ENCODE measurements at places on chromosomes 13 and 19.
A peak's percentile ranks its signal among the peaks of the same experiment; 100 is the strongest.

GRCh38 chr13:52348983-52349780, 56.8 kb downstream of the THSD1 start:
- no peak for DNase-seq

- peak; percentile 38 for DNase-seq
Observed at GRCh38 chr19:42531313-42531712, 3.0 kb upstream of the CEACAM1 start.

DNA sequence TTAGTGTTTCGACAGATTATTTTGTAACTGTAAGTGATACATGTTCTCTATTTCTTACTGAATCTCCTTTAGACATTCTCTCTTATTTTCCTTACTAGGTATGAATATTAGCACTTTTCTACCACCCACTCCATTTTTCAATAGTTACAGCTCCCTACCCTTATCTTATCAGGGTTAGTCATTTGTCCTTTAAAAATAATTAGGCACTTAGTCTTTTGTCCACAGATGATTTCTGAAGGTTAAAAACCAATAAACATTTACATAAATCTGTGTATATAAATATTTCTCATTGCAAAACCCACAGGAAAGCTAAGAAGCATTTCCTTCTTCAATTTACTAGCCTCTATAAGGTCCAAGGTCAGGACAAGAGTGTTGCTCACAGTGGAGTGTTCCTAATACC, 624.1 kb upstream of the MIR17HG start:
- DNase-seq, result no peak

DNA sequence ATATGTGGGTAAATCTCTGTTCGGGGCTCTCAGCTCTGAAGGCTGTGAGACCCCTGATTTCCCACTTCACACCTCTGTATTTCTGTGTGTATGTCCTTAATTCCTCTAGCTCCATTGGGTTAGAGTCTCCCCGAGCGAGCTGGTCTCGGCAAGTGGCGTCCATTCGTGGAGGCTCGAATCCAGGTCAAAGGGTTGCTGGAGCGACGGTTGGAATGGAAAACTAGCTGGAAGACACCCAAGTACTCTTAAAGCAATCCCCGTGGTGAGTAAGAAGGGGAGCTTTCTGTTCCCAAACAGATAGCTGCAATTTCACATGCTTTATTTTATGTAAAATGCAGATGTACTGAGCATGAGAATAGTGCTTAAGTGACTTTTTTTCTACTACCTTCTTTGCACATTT, 277.5 kb upstream of the SGCG start:
- DNase-seq, result no peak

- DNase-seq, result no peak
Observed at GRCh38 chr19:6233827-6234511, 45.8 kb downstream of the MLLT1 start.

DNA sequence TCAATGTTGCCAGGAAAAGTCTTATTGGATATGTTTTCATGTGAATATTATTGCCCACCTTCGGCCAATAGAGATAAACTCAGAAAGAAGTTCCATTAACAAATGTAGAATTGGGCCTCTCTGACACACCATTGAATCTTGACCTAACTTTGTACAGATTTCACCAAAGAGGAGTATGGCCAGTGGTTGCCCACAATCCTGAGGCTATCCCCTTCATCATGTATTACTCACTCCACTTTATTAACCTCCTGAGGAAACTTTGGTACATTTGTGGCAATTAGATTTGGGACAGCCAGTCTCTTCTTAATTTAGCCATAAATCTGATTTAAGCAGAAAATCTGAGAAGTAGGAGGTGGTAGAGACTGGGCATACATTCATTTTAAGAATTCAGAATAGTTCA, 53.3 kb upstream of the POSTN start:
- no peak for DNase-seq

DNA sequence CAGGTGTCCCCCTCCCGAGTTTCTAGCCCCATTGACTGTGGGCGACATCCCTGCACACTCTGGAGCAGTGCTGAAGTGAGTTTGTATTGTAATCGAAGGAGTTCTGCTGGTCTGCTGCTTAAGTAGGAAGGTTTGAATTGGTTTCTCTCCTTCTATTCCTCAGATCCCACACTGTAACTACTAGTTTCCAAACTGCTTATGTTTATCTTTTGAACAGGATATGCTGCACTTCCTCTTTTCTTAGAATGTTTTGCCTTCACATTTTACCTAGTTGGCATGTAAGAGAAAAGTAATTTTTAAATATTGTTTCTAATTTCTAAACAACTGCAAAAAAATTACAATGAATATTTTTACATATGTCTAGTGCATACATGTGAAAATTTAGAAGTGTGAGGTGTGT, 511.8 kb downstream of the KLF12 start:
- DNase-seq, result no peak

GRCh38 chr13:65410791-65411190, 1819.3 kb downstream of the PCDH9 start:
- no peak for DNase-seq

DNA sequence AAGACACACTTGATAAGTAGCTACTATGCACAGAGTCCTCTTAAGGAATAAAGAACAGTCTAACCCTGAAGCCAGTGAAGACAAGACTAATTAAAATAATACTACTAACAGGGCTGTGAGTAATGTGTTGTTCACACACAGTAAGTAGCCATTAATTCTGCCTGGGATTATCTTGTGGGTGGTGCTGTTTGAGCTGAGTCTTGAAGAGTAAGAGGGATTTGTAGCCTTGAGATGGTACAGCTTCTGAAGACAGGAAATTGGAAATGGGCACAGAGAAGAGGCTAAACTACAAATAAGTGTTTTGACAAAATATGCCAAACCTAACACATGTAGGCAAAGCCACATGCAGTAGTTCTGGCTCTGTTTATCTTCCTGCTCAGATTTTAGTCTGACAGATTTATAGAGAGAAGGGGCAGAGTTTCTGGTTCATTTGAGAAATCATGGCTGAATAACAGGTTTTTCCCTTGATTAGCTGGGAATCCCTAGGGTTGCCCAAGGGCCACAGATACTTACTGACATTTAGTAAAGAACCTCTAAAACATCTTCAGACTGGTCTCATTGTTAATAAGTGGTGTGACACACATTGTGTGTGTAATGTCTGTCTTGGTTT, 38.0 kb downstream of the ITGBL1 start:
- DNase-seq, result no peak

DNA sequence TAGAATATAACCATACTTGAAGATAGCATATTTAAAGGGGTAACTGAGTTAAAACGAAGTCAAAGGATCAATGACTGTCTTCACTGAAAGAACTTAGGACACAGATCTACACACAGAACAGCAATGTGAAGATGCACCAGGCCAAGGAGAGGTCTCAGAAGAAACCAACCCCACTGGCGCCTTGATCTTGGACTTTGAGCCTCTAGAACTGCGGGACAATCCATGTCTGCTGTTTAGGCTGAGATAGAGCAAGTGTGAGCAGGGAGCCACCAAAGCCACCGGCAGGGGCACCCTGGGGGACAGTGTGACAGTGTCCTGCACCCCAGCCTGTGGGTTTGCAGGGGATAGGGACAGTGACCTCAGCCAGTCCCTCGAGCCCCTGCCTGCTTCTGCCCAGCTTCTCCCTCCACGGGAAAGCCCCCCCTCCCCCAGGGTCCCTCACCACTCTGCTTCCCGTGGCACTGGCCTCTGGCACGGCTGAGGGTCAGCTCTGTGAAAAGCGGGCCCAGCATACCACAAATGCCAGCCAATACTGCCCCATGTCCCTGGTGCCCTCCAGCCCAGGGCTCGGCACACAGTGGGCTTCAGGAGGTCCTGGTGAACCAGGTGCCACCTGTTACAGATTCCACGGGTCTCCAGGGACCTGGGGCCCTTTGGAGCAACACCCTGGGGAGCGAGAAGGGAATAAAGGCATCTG, 40.8 kb downstream of the KLF2 start:
- DNase-seq, result no peak

DNA sequence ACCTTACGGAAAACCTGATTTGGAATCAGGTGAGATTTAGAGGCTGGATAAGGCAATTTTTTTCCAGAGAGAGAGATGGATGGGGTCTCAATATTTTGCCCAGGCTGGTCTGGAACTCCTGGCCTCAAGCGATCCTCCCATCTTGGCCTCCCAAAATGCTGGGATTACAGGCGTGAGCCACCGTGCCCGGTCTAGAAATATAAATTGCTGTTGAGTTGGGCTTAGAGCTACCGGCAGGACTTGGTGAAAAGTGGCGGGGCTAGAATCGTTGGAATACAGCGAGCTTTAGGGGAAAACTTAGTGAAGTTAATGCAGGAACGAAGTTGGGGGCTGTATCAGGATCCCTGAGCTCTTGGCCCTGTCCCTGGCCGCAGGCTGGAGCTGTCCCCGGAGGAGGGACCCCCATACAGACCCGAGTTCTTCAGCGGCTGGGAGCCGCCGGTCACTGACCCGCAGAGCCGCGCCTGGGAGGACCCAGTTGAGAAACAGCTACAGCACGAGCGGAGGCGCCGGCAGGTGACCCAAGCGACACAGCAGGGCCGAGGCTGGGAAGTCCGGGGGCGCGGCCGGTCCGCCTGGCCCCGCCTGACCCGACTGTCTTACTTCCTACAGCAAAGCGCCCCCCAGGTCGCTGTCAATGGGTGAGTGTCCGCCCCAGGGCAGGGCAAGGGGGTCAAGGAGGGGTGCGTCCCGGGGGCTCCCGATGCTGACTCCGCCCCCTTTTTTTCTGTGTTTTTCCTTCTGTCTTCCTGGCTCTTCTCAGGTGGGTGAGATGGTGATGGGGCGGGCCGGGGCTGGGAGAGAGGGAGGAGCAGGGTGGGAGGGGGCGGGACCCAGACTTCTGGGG, 7.6 kb downstream of the EPS8L1 start:
- no peak for DNase-seq

DNA sequence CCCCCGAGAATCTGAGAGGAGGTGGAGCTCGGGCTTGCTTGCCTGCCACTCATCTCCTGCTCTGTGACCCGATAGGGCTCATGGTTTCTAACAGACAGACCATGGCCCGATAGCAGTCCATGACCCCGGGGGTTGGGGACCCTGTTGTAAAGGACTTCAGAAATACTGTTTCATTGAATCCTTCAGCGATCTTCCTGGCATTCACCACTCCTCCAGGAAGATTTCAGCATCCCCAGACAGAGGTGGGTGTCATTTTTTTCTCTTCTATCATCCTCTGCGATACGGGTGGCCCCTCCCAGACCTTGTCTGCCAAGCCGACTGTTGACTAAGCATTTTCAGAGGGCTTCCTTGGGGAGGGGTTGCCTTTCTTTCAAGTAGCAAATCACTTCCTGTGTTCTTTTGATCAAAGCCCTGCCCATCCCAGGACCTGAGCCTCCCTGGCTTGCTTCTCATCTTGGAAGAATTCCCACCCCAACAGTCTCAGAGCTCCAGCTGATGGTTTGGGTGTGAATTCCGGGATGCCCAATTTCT, 1.7 kb downstream of the MYO1F start:
- DNase-seq, result peak; percentile 84

- no peak for DNase-seq
Observed at GRCh38 chr13:79442706-79443105, 36.7 kb upstream of the RBM26 start.

- DNase-seq, result peak; percentile 81
Observed at GRCh38 chr19:2049741-2050348, 1.2 kb downstream of the MKNK2 start.

- no peak for DNase-seq
Observed at GRCh38 chr19:7959211-7959610, 15.7 kb upstream of the TIMM44 start.

DNA sequence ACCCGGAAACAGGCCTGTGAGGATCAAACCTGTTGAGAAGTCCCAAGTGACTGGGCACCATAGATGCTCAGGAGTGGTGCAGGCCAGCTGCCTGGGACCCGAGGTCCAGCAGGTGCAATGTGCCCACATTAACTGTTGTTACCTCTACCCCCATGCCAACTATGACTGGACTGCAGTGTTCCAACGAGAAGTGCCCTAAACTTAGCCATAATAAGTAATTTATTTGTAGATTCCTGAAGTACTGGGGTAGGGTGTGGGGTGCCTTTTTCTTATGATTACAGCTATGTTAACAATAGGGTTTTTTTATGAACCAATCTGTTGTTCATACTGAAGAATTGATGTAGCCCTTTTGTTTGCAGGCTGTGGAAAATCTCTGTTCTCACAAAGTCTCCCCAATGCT, 9.2 kb downstream of the CUL4A start:
- peak; percentile 34 for DNase-seq

DNA sequence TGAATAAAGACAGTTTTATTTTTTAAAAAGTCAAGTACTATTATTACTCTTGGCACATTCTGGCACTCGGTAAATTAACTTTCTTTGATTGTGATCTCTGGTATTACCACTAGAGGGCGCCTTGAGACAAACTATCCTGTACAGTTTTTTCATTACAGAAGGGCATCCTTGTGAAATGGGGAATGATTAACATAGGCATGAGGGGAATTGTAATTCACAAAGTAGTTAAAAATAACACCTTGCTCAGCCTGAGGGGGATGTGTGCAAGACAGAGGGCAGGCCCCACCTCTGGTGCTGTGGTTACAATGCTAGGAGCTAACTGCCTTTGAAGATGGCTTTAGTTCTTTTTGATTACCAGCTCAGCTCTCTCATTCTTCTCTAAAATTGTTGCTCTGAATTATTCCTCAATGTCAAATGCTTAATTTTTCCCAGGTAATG, 24.2 kb upstream of the C1QTNF9B start:
- no peak for DNase-seq

GRCh38 chr13:34926508-34926907, 15.6 kb upstream of the NBEA start:
- DNase-seq, result no peak

- no peak for DNase-seq
Observed at GRCh38 chr19:46980761-46981160, 38.9 kb upstream of the NPAS1 start.

DNA sequence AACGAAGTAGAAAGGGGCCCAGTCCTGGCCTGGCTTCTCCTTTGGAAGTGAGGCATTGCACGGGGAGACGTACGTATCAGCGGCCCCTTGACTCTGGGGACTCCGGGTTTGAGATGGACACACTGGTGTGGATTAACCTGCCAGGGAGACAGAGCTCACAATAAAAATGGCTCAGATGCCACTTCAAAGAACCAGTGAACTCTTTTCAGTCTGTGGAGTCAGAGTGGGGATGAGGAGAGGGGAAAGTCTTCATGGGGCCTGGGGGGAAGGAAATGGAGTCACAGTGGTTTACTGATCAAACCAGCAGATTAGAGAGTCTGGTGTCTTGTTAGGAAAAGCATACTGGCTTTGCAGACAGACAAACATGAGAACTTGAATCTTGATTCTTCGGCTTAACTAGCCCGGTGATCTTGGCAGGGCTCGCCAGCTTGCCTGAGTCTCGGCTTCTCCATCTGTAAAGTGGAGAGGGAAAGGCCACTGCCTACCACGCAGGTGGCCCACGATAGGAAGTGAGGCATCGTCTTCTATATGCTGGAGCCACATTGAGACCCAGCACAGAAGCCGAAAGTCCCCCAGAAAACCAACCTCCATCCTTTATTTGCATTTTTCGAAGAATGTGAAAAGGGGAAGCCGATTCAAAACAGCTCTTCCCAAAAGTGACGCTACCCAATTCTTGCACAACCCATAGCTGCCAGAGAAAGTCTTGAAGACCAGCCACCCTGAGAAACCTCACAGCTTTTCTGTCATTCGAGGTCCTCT, at the start of gene FFAR1:
TSS of gene FFAR1 (plus strand) at position 732 of the 759 bp plus-strand sequence. CDS start 3,650 bp downstream, outside the sequence.
- DNase-seq, result peak; percentile 54

- DNase-seq, result no peak
Observed at GRCh38 chr13:35283856-35284255, 192.6 kb downstream of the MAB21L1 start.
